ENCODE measurements at places on chromosomes 16 and 17. TPM values are rescaled to one million over a fixed set of nuclear protein-coding genes. Genes with fewer than 3 reads are reported as not detected.

The CACNG1 gene
- total RNA-seq: 0.22 TPM

The SBK1 gene
- total RNA-seq: 0.34 TPM

The DHRS7C gene
- not detected for total RNA-seq

The LCAT gene
- total RNA-seq: 11.5 TPM

The PIRT gene
- total RNA-seq: not detected

The KRT36 gene
- not detected for total RNA-seq

The PTGES3L gene
- 0.87 TPM for total RNA-seq

The SMG6 gene
- total RNA-seq: 21.0 TPM

The GNPTG gene
- total RNA-seq: 34.7 TPM

The ABCC3 gene
- total RNA-seq: 112 TPM

The WNK4 gene
- 0.91 TPM for total RNA-seq

The MAPK8IP3 gene
- total RNA-seq: 46.4 TPM

The KRTAP4-6 gene
- not detected for total RNA-seq

All from A549 treated with AZD2906 at 1 μM for 4 hours (cell line).